ENCODE measurements at places on chromosomes 1 and 21. TPM values are rescaled to one million over a fixed set of nuclear protein-coding genes. Genes with fewer than 3 reads are reported as not detected.

Gene TIMM17A
- total RNA-seq = 56.3 TPM

Gene APCS
- not detected for total RNA-seq

Gene OR2T11
- total RNA-seq = not detected

Gene PDPN
- total RNA-seq = 4.1 TPM

Gene MRPL55
- 33.4 TPM for total RNA-seq

Gene HMGN2
- 240 TPM for total RNA-seq

Gene WLS
- total RNA-seq = 28.1 TPM

Gene ROR1
- total RNA-seq = 2.0 TPM

Gene PPM1J
- 4.1 TPM for total RNA-seq

Gene OR6N1
- total RNA-seq = not detected

Gene PTCH2
- 0.82 TPM for total RNA-seq

Gene NPHS2
- total RNA-seq = not detected

Gene PTAFR
- 1.2 TPM for total RNA-seq

Gene AIRE
- 0.41 TPM for total RNA-seq

Gene CFAP410
- total RNA-seq = 8.6 TPM

Gene CLSTN1
- 143 TPM for total RNA-seq

Gene PIK3R3
- total RNA-seq = 33.4 TPM

Gene PGBD5
- 15.9 TPM for total RNA-seq

Gene CCDC185
- not detected for total RNA-seq

Gene KRTAP21-1
- total RNA-seq = not detected

Gene A3GALT2
- not detected for total RNA-seq

Gene KIAA0319L
- total RNA-seq = 34.2 TPM

Gene RHD
- 0.41 TPM for total RNA-seq

Gene TSSK3
- 0.41 TPM for total RNA-seq

Gene EXOSC10
- 40.4 TPM for total RNA-seq

Gene KLHDC8A
- total RNA-seq = 16.7 TPM

Gene PRKAA2
- total RNA-seq = 44.4 TPM

Gene SPRR5
- total RNA-seq = not detected

Gene RPS6KA1
- 3.3 TPM for total RNA-seq

Gene ENSA
- total RNA-seq = 112 TPM

Gene RALGPS2
- 64.8 TPM for total RNA-seq

Gene TFF2
- not detected for total RNA-seq

Gene KRTAP19-3
- not detected for total RNA-seq

Gene LHX8
- 2.4 TPM for total RNA-seq

Measured in frontal cortex (tissue), 4 donors.